Activated CD8-positive, alpha-beta memory T cell treated with anti-CD3 and anti-CD28 coated beads, Interleukin-2, amount 50 U/mL, for 48 hours (primary cell): ENCODE measurements at places on chromosomes 2 and 18.

- peak; percentile 84 for DNase-seq
Observed at GRCh38 chr2:9473985-9474360, 378 bp upstream of the IAH1 start.

DNA sequence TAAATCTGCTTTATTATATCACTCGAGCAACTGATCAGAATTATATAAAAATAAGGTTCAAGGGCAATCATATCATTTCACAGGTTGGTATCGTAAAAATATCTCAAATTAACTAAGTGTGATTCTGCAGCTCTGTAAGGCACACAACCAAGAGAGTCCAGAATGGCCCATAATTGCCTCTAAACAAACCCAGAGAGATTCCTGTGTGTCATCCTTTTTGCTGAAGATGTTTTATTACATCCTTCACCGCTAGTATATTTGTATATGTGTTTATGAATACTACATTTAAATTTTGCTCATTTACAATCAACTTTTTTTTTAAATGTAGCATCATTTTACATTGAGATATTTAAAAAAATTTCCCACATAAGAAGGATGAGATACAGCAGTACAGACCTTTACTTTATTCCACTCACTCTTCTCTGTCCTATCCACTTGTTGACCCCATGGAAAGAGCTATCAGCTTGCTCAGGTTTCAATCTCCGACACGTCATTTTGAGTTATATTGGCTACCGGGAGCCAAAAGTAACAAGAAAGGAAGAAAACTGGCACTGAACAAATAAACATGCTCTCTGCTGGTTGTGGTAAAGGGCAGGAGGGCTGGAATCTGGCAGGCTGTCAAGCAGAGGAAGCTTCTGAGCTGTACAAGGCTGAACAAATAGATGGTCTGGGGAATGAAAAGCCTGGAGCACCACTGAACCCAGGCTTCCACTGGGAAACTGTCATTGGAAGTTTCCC, 23.1 kb downstream of the PLA2R1 start:
- no peak for DNase-seq

- DNase-seq: no peak
Observed at GRCh38 chr18:74351354-74351753, 35.7 kb downstream of the C18orf63 start.

GRCh38 chr2:31047599-31047998, 90.6 kb downstream of the GALNT14 start:
- DNase-seq: no peak

- DNase-seq: no peak
Observed at GRCh38 chr2:232228332-232228731, 150.2 kb upstream of the ALPP start.

GRCh38 chr2:212112401-212112800, 426.2 kb downstream of the ERBB4 start:
- DNase-seq: no peak

- DNase-seq: no peak
Observed at GRCh38 chr2:7468448-7468828, 551.2 kb downstream of the RNF144A start.

GRCh38 chr2:43540021-43540779, 55.6 kb downstream of the THADA start:
- DNase-seq: no peak

GRCh38 chr18:6681331-6681875, 48.1 kb upstream of the ARHGAP28 start:
- DNase-seq: no peak

DNA sequence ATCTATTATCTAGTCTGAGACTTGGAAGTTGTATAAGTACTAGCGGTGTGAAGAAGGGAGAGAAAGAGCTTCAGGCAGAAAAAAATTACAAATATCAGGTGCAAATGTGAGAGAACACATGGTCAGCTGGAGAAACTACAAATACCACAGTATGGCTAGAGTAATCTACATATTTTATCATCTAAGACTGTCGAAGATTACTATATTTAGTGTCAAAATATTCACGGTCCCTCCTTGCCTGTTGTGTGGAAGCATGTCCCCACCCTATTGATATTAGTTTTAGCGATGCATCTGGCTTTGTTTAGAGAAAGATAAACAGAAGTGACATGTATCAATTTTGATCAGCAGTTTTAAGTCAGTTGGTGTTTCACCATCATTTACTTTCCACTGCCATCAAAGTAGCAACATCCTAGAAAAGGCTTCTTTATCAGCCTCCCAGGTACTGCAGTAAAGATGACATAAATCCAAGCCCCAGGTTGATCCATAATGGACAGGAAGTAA, 90.5 kb upstream of the ITGA4 start:
- no peak for DNase-seq
